ENCODE measurements at places on chromosomes 2 and 18.

- no peak for DNase-seq
Measured at GRCh38 chr2:201913201-201913600, 106.9 kb downstream of the CDK15 start.

GRCh38 chr2:186695081-186695756 is 1.4 kb downstream of the FAM171B start:
- DNase-seq = peak; percentile 31

DNA sequence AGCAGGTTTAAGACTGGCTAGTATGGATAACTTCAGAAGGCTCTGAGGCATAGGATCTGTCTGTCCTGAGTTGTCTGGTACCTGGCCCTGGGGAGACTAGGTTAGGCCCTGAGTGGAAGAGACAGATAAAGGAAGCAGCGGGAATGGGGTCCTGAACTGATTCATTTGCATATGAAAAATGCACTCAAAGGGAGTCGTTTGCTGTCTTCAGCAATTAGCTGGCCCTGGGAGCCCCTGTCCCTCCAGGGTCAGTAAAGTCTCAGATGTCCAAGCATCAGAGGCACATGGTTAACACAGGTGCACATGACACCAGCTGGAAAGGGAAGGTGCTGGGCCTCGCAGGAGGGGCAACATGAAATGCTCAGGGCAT is 172.4 kb downstream of the ACOXL start:
- no peak for DNase-seq

DNA sequence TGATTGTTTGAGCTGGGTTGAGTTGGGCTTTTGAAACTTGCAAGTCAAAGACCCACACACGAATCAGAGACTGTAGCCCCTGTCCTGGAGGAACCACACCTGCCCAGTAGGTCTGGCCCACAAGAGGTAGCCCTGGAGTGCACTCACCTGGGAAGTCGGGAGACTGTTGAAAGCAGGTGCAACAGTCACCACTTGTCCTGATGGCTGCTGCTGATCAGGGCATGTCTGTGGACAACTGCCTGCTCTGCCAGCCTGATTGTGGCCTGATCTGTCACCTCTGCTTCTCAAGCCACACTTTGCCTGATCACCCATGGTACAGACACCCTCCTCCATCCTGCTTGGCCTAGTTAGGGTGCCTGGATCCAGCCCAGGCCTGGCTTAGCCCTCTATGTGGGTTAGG is 105.0 kb upstream of the HAAO start:
- DNase-seq = no peak

DNA sequence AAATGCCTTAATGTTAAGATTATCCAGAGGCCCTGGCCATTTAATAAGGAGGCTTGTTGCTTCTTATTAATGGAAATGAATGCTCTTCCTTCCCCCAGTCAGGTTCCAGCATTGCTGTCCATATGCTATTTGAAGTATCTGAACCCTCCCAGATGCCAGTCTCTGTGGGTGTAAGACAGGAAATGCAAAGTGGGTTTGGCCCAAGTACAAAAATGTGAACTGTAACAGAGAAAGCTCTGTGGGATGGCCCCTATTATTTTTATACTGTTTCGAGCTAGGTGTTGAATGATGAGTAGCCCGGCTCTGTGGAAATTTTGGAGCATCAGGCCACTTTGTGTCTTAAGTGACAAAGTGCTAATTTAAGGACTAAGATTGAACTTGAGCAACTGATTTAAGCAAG is 141.0 kb downstream of the UXS1 start:
- DNase-seq = no peak

DNA sequence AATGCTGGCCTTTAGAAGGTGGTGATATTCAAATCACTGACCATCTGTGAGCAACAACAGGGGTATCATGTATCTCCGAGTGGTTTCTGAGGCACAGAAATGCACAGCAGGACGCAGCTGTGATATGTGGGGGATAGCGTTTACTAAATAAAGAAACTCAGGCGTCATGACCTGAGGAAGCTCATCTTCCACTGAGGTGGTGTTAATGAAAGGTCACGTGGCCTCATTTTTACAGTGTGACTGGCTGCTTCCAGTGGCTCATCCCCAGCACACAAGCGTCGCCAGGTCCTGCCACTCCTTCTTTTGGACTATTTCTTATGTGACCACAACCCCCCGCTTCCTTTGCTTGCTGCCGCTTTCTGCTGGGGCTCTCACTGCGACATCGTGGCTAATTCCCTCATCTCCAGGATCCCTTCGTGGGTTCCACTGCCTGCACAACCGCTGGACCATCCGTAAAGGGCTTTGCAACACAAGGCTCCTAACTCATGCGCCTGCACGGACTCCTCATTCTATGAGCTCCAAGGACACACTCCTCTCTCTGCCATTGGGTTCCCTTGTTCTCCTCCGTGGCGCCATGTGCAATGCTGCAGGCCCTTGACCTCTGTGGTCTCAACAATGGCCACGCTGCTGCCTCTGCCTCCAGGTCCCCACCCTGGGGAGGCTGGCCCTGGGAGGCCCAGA is 109.3 kb downstream of the MBP start:
- no peak for DNase-seq
